ENCODE measurements at places on chromosomes 4 and X.

DNA sequence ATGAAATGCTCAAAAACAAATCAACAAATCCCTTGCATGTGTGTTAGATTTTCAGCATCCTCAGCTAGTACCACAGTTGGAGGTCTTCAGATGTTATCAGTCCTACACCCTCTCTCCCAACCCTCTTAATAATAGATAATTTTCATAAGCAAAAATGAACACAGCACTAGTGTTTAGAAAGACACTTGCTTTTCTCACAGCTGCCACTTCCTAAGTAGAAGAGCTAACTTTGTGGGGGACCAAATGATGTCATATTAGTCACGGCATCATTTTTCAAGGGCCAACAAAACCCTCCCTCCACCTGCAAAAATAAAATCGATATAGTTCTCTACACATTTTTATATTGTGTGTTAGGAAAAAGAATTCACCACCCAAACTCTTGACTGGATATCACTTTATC is 163.5 kb upstream of the GYPA start:
- DNase-seq, result no peak

GRCh38 chr4:100098681-100099080 is 91.6 kb downstream of the DDIT4L start:
- no peak for DNase-seq

DNA sequence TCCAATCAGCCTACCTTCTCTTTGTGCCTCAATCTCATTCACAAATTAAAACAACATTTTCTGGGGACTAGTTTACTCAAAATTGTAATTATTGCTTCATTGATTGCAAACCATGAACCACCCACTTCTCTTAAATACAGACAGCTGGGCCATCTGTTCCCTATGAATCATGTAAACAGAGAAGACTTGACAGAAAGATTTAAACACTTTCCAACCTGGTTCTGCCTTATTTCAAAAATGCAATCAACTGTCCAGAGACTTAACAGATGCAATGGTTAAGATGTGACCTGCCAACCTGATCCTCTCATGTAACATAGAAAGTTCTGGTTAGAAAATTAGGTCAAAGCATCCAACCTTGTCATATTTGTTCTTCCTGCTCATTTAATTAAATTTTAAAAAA is 20.8 kb upstream of the SERTM2 start:
- DNase-seq, result no peak

DNA sequence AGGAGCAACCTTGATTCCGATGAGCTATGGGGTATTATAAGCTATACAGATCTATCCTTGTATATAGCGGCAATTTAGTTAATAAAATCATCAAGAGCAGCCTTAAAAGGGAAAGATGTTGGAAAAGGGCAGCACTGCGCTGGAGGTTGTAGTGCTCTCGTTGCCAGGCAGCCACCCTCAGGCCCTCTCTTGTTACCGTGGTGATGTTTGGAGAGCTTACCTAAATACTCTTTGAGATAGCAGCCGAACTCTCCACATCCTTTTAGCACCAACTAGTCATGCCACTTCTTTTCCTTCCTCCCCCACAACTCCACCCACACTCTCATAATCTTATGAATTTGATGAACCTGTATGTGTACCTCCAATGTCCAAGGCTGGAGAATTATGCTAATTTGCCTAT is 3.8 kb upstream of the RADX start:
- DNase-seq, result peak; percentile 54

- peak; percentile 3 for DNase-seq
Measured at GRCh38 chr4:6855692-6856297, 53.8 kb upstream of the TBC1D14 start.

GRCh38 chr4:64780664-64781063 is 371.4 kb upstream of the TECRL start:
- no peak for DNase-seq

GRCh38 chrX:20414762-20415445 is 148.2 kb upstream of the RPS6KA3 start:
- DNase-seq, result peak; percentile 44

DNA sequence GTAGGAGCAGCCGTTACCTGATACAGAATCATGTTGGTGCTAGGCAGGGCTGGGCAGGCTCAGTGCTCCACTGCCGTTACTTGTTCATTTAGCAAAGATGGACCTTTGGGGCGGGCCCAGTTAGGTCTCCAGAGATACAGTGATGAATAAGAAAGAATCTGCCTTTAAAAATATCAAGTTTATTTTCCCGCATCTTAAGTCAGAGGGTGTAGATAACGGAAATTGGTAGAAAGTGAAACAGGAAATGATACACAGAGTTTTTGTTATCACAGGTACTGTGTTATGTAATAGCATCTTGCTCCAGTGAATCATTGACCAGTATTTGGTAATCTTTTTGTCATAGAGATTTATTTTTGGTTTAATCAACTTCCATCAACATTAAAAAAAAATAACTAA is 5.5 kb downstream of the TMEM131L start:
- no peak for DNase-seq

GRCh38 chr4:105707782-105708180 is 708 bp downstream of the INTS12 start:
- DNase-seq, result no peak

GRCh38 chr4:111963158-111963700 is 182.0 kb upstream of the FAM241A start:
- no peak for DNase-seq

GRCh38 chrX:46477435-46477834 is 67.8 kb downstream of the ZNF674 start:
- no peak for DNase-seq

- peak; percentile 18 for DNase-seq
Measured at GRCh38 chrX:131728295-131729145, 184.6 kb downstream of the OR13H1 start.

DNA sequence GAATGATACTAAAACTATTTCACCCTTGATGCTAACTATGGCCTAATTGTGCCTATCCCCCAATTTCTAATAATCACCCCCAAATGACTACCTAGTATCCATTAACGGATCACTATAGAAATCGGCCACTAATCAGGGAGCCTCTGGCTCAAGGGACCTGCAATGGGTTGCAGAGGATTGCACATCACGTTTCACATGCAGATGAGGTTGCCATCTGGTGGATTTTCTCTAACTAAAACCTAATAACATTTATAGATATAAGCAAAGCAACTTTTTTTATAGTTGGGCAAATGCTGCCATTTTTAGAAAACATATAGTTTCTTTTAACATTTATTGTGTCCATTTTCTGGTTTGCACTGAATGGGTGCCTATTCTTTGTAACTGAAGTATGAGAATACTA is 28.3 kb upstream of the ALG13 start:
- no peak for DNase-seq

DNA sequence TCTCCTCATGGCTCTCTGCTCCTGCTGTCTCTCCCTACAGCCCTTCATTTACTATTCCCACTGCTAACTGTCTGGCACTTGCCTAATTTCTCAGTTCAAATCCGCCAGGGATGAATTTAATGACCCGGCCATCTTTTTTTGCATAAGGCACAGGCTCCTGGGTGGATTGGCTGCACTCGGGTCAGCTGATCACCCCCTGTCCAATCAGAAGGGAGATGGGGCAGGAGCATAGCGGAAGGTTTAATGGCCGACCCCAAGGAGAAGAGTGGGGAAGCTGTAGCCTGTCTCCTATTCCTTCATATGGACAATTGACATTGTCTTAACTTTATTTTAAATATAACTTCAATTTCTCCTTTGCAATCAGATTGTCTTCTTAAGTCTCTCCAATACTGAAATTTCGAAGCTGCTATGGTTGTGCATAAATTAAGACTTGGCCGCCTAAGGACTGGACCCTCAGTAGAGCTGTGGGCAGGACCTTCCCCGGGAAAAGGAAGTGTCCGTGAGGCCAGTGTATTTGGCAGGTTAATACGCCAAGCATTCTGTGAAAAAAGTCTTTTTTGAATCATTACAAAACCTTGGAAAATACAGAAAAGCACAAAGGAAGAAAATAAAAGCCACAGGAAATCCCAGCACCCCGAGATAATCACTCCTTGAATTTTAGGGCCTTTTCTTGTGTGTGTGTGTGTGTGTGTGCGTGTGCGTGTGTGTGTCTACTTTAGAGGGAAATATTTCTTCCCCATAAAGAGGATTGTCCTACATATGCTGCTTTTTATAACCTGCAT is 55.5 kb downstream of the SMIM20 start:
- no peak for DNase-seq

DNA sequence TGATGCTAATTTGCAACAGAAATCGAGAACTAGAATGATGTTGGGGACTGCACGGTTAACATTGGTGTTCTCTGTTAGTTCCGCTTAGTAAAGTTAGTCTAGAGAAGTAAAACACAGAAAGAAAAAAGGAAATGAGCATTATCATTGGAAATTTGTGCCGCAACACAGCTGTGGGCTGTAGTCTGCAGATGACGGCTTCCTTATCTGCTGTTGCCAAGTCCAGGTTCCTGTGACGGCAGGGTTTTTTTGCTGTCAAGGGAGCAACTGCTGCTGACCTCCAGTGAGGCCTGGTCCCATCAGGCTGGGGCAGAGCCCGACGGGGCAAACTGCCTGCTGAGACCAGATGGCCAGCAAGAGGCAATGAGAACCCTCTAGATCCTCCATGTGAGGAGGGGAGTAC is 38.9 kb upstream of the PHEX start:
- DNase-seq, result no peak

- DNase-seq, result no peak
Measured at GRCh38 chr4:74890341-74890740, 42.6 kb upstream of the PARM1 start.

DNA sequence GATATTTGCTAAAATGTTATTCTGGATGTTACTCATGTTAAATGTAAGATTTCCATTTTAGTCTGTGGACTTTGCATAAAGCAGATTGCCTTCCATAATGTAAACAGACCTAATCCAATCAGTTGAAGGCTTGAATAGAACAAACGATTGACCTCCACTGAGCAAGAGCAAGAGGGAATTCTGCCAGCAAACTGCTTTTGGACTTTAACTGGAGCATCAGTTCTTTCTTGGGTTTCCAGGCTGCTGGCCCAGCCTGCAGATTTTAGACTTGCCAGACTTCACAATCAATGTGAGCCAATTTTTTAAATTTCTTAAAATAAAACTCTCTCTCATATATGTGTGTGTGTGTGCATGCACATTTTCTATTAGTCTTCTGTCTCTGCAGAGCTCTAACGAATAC is 1248.8 kb downstream of the ADGRL3 start:
- no peak for DNase-seq

- no peak for DNase-seq
Measured at GRCh38 chr4:174934360-174934759, 16.2 kb downstream of the ADAM29 start.

GRCh38 chrX:33333271-33333670 is 121.9 kb upstream of the DMD start:
- DNase-seq, result no peak

DNA sequence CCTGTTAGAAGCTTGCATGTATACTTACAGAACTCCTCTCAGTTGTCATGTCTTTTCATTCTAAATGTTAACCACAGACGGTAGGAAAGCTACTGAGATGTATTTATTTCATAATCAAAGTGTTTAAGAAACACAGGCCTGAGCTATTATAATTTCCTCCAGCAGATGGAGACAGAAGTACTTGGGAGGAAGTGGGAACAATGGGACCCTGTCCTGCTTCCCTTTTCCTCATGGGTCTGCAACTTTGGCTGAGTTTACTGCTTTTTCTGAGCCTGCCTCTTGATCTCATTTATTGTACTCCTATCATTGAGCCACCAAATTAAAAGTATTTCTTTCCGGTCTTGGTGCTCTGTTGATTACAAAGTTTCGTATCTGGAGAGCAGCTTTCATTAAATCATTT is 67.7 kb upstream of the SPANXN2 start:
- no peak for DNase-seq

GRCh38 chr4:100989401-100989800 is 357.9 kb downstream of the PPP3CA start:
- no peak for DNase-seq

DNA sequence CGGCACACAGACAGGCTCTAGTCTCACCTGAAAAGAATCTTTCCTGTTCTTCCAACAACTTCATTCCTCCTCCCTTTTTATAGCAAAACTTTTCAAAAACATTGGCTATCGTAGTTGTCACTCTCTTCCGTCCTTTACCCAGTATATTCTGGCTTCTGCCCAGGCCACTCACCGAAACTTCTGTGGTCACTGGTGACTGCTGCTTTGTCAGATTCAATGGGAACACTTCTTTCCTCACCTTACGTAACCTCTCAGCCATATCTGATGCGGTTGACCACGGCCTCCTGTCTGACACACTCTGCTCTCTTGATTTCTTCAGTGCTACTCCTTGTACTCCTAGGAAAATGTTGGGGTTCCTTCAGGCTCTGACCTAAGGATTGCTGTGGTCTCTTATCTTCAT is 9.2 kb upstream of the RNF150 start:
- no peak for DNase-seq

GRCh38 chrX:78329486-78329885 is 2.1 kb upstream of the CYSLTR1 start:
- DNase-seq, result no peak

DNA sequence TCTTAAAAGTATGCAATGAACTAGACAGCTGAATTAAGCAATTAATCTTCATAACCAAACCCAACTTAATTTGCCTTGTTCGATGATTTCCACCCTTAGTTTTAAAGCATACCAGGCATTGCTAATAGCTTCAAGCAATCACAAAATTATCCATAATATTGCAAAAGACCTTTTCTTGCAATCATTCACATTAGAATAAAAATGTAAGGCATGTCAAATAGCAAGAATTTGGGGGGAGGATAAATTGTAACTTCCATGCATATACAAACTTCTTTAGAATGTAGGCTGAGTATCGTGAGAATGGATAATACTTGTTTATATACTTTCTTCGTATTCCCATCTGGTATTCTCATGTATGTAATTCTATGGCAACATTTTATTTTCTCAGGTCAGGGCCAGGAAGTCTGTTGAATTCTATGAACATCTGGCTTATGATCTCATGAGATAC is 28.7 kb upstream of the BMP2K start:
- DNase-seq, result no peak

GRCh38 chr4:77201857-77202256 is 44.9 kb downstream of the CCNG2 start:
- DNase-seq, result no peak

DNA sequence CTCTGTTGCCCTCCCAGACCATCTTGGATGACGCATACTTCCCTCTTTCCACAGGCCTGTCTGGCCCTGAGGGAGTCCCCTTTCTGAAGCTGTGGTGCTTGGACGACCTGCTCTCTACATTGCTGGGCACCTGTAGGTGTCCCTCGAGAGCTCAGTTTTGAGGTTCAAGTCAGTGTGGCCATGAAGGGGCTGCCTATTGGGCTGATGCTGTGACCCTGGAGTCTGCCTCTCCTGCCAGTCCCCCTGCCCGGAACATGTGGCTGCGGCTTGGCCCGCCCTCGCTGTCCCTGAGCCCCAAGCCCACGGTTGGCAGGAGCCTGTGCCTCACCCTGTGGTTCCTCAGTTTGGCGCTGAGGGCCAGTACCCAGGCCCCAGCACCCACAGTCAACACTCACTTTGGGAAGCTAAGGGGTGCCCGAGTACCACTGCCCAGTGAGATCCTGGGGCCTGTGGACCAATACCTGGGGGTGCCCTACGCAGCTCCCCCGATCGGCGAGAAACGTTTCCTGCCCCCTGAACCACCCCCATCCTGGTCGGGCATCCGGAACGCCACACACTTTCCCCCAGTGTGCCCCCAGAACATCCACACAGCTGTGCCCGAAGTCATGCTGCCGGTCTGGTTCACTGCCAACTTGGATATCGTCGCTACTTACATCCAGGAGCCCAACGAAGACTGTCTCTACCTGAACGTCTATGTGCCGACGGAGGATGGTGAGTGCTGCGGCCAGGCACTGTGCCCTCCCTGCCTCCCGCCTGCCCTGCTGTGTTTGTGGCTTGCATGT is 3.0 kb downstream of the NLGN3 start:
- no peak for DNase-seq

- no peak for DNase-seq
Measured at GRCh38 chrX:97399400-97399799, 515.7 kb downstream of the RPA4 start.
